ENCODE measurements at places on chromosomes 1 and 21. TPM values are rescaled to one million over a fixed set of nuclear protein-coding genes. Genes with fewer than 3 reads are reported as not detected.

Gene FASLG
- total RNA-seq, result not detected

Gene LCE1D
- total RNA-seq, result not detected

Gene SYCP1
- total RNA-seq, result not detected

Gene CD1C
- not detected for total RNA-seq

- DNase-seq, result no peak
These were observed 18.7 kb downstream of the TRABD2B start for GRCh38 chr1:47978486-47978885.

DNA sequence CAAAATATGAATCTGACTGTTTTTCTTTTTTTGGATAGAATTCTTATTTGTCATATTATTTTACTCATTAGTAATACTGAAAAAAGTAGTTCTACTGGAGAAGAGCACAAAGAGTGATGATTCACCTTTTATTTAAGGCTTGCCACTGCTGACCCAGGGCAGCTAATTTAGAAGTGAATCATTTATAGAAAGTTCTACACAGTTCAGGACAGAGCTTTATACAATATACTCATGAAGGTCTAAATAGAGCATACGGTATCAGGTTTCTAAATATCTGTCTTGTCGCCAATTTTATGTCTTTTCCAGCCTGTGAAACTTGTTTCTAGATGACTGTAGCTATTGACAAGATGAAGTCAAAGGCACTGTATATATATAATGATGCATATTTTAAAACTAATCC lies 25.0 kb downstream of the GIPC2 start:
- DNase-seq, result peak; percentile 92

DNA sequence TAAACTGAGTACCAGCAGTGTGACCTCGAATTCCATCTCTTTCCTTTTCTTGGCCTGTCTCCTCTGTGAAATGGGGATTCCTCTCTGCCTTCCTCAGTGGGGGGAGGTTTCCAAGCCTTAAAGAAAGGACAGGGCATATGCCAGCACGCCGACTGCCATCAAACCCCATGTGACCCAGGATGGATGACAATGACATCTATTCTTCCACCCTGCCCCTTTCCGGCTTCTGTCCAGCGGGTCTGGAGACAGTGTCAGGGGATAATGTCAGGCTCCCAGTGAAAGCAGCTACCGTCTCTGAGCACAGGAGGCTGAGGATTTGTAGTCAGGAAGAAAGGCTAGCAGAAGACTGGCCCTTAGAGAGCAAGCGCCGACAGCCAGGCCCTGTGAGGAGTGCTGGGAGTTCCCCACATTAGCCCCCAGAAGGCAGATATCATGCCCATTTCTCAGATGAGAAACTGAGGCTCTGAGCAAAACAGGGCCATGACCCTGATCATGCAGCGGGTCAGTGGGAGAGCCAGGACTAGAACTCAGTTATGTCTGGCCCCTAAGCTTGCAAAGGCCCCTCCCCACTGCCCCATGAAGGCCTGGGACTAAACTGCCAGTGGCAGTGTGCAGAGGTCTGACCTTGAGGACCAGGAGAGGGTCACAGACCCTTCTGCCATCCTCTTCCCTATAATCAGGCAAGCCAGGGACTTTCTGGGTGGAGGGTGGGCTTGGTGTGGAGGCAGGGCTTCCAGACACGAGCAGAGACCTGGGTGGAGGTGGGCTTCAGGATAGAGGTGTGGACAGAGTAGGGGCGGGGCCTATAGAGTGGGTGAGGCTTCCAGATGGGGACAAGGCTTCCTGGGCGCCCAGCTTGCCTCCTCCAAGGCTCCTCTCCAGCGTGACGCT lies 30.1 kb downstream of the CDCA8 start:
- no peak for DNase-seq

DNA sequence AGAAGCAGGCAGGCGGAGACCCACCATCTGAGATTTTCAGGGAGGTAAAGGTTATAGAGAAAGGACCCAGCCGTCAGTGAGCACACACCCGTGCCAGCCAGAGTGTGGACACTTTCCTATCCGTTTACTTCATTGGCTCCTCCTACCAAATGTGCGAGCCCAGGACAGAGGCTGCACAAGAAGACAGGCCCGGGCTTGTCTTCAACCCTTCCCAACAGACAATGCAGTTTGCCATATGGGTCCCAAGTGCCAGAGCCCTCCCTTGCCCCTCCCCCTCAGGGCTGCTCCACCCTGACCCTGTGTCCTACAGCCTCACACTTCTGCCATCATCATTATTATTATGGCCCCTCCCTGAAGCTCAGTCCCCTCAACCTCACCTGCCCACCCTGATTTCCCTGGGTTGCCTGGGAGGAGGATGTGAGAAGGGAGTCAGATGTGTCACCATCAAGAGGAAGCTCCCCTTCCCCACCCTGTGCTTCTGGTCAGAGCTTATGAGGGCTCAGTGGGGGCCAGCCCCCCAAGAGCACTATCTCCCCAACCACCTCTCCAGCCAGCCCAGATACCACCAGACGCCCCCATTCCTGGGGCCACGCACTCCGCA lies 9.4 kb downstream of the LAPTM5 start:
- no peak for DNase-seq

DNA sequence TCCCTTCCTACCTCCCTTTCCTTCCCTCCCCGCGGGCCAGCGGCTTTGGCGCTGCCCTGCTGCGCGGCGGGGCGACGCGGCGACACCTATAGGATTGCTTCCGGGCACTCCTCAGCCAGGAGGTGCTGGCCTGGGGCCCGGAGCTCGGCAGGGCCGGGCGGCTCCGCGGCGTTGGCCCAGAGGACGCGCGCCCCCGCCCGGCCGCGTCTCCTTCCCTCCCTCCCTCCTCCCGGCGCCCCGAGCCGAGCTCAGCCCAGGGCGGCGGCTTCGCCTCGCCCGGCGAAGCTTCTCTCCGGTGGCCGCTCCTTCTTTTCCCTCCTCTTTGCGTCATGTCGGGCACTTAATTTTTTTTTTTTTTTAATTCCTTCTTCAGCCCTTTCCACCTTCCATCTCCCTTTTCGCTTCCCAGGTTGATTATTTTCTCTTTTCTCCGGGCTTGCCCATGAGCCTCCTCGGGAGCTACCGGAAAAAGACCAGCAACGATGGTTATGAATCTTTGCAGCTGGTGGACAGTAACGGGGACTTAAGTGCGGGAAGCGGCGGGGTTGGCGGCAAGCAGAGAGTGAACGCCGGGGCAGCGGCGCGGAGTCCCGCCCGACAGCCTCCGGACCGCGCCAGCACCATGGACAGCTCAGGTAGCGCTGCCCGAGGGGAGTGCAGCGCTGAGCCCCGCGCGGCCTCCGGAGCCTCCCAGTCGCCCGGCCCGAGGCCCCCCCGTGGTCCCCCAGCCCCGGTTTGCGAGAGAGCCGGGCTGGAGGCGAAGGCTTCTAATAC lies at the start of gene DNAJC6:
Gene DNAJC6 (plus strand): TSS at position 240 of the 774 bp plus-strand sequence. CDS start 203 bp downstream, at position 443.
- peak; percentile 34 for DNase-seq

DNA sequence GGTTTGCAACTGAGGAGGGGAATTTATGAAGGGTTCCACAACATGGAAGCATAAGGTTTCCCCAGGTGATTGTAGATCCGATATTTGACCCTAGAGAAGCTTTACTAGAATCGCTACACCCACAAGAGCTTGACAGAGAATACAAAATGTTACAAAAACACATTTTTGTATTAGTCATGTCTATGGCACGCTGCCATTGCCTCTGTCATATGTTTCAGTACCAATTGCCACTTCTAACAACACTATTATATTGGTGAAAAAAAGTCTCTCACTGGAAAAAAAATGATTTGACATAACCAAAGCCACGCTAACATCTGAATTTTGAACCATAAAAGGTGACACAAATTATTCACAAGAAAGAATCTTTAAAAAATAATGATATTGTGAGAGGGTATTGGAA lies 214.5 kb downstream of the KCNT2 start:
- DNase-seq, result peak; percentile 77

DNA sequence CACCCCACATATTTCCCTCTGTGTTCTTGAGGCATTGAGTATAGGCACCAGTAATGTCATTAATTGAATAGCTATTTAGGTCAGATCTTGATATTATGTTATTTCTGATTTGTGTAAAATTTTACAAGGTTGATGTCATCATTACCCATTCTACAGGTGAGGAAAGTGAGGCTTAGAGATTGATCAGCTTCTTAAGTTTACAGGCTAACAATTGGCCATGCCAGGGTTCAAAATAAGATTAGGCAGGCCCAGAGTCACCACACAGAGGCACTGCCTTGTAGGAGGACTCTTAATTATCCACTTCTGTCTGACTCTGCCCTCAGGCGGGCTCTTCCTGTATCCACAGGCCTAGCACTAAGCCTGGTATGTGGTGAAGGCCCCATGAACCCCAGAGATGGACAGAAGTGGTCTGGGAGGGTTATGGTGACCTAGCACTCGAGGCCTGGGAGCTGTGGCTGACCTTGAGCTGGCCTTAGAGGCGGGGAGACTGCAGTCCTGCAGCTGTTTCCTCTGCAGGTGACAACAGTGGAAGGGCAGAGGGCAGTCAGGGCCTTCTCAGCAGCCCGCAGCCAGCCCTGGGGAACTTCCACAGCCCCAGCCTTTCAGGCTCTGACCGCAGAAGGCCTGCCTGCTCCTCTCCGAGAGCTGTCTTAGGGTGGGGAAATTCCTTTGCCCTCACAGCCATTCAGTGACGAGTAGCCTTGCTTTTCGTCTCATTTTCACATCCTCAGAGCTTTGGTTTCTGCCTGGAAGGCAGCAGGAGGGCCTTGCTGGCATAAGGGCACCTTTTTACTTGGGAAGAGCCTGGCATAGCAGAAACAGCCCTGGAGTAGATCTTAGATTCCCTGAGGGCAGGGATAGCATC lies 12.2 kb downstream of the ZDHHC18 start:
- no peak for DNase-seq

All from renal cortical epithelial cell (primary cell).